Naive thymus-derived CD8-positive, alpha-beta T cell (primary cell): ENCODE measurements at places on chromosomes 5 and 9. TPM values are rescaled to one million over a fixed set of nuclear protein-coding genes. Genes with fewer than 3 reads are reported as not detected.
A peak's percentile ranks its signal among the peaks of the same experiment; 100 is the strongest.

The PCDHB15 gene
- not detected for total RNA-seq

GRCh38 chr9:75378036-75378435 is 289.7 kb downstream of the OSTF1 start:
- DNase-seq: no peak

DNA sequence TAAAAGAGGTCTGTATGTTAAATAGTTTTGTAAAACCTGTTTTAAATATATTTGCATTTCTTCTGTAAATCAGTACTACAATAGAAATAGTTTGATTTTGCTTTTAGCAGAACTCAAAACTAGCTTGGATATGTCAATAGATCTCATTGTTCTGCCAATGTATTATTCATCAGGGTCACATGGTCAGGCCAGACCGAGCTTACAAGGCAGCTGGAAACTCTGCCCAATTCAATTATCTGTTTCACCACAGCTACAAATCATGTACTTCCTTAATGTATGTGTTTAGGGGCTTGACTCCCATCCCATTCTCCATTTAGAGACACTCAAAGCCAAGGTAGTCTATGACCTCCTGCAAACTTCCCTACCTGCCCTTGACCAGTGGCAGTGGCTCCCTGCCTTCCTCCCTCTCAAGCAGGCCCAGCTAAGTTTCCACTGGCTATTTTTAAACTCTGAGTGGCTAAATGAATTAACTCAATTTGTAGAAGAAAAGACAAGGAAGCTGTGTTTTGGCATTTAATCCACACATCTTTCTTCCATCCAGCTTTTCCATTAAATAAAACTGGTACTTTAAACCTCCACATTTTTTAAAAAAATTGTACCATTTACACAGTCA is 46.4 kb upstream of the SELENOP start:
- no peak for DNase-seq

The SAXO1 gene
- 0.38 TPM for total RNA-seq

- DNase-seq: no peak
These were observed 37.0 kb upstream of the PSD2 start for GRCh38 chr5:139758510-139759075.

The NFIB gene
- total RNA-seq: not detected

The MAMDC2 gene
- total RNA-seq: not detected

DNA sequence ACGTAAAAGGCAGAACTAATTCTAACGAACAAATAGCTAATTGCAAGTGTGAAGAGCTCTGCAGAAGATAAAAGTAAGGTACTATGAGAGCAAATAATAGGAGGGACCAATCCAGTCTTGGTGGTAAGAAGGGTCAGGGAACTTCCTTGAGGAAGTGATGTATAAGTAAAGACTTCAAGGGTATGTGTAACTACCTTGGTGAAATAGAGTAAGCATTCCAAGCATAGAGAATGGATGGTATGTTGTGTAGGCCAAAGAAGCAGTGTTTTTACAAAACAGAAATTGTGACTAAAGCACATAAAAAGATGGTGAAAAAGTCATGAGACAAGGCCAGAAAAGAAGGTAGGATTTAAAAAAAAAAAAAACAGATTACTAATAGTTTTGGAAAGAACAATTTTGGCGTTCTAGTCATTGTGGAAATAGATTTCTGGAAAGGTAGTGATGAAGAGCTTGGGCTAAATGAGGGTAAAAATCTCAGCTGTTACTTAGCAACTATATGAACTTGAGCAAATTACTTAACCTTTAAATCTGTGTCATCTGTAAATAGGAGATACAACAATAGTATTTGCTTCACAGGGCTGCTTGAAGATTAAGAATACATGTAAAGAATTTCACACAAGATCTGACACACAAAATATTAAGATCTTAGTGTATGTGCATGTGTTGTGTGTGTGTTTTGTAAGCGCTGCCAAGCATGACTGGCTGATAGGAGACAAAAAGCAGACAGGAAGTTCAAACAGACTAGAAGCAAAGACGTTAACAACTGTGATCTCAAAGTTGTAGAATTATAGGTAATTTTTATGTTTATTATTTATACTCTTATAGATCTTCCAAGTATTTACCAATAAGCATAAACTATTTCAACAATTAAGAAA is 73.5 kb downstream of the NR6A1 start:
- DNase-seq: no peak

- DNase-seq: no peak
These were observed 143.4 kb upstream of the IER5L start for GRCh38 chr9:129321286-129322021.

- DNase-seq: peak; percentile 41
These were observed 5.6 kb upstream of the PURA start for GRCh38 chr5:140108093-140109017.

The BSPRY gene
- 0.36 TPM for total RNA-seq

DNA sequence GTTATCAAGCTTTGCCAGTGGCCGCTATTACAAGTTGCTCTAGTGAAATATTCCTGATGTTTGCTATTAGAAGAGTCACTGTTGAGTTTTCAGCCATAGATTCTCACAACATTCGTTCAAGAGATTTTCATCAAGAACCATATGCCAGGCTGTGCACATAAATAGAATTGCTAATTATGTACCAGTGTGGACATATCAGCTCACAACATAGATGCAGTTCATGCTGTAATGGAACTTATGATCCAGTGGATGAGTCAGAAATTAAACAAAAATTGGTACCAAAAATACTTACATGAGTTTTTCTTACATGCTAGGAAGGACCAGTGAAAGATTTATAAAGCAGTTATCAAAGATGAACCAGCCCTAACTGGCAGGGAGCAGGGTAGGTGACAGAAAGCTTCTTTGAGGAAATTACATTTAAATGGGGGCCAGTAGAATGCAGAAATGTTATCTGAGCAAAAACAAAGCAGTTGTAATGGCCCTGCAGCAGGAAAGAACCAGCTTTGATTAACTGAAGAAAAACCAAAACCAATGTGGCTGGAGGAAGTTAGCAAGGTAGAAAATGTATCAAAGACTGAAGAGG is 404.2 kb downstream of the DNAH5 start:
- DNase-seq: no peak

DNA sequence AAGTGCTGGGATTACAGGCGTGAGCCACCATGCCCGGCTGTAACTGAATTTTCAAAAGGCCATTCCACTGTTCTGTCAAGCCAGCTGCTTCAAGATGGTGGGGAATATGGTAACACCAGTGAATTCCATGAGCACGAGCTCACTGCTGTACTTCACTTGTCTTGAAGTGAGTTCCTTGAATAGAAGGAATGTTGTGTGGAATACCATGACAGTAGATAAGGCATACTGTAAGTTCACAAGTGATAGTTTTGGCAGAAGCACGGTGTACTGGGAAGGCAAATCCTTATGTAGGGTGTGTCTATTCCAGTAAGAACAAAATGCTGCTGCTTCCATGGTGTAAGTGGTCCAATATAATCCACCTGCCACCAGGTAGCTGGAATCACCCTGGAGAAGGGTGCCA is 6.6 kb upstream of the PRXL2C start:
- DNase-seq: no peak

DNA sequence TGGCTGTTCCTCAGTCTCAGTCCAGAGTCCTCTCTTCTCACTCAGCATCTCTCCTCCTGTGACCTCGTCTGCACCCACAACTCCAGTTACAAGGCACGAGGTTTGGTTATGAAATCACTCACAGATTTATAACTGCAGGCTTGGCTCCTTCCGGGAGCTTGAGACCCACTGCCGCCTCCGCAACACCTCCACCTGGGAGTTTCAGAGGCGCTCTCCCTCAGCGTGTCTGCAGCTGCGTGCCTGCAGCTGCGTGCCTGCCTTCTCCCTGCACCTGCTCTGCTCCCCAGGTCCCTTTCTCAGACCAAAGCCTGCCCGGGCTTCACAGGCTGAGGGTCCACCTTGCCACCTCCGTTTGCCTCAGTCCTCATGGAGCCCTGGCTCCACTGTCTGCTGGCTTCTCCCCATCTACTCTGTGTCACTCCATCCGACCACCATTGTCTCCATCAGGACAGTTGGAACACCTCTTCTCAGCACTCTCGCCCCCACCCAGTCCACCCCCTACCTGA is 51.5 kb downstream of the HRH2 start:
- no peak for DNase-seq

GRCh38 chr5:73564675-73565074 is 764 bp downstream of the ANKRA2 start:
- peak; percentile 2 for DNase-seq

DNA sequence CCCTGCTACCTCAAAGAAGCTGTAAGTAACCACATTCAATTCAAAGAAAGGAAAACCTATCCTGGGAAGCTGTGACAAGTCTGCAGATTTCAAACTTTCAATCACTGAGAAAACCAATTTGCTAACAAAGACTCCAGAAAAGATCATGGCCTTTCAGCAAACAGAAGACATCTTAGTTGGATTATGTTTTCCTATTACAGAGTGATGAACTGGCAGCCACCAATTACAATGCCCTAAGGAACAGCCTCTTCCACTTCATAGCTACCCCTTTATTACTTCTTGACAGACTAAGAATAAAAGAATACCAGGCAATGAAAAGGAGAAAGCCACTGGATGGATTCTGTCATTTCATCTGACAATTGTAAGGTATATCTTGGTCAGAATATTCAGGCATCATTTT is 128.2 kb upstream of the RASEF start:
- DNase-seq: no peak

DNA sequence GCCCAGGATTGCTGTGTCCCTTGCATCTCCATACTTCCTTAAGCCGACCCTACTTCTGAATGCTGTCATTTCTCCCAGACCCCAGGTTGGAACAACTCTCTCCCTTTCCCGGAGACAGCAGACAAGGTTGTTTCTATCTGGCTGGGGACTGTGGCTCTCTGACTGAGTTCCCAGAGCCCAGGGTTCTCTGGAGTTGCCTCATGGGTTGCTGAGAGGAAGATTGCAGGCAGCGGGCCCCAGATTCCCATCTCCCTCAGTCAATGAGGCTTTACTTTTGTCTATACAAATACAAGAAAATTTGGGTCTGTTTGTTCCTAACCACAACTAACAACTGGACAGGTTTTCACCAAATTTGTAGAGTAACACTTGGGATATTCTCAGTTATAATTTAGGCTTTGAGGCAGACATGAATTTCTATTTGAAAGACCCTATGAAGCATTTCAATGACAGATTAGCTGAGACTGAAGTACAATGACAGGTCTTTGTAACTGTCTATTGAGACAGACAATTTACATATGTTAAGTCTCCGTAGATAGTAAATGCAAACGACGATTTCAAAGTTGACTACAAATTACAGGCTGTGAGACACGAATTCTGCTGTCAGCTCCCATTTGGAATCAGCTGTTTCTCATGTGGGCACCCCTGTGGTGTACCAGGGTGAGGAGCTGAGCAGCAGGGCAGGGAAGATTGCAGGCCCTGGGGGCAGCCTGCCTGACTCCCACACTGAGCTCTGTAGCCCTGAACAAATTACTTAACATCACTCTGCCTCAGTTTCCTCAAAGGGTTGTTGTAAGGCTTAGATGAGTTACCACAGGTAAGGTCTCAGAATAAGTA is 107.5 kb downstream of the ATP10B start:
- DNase-seq: no peak

DNA sequence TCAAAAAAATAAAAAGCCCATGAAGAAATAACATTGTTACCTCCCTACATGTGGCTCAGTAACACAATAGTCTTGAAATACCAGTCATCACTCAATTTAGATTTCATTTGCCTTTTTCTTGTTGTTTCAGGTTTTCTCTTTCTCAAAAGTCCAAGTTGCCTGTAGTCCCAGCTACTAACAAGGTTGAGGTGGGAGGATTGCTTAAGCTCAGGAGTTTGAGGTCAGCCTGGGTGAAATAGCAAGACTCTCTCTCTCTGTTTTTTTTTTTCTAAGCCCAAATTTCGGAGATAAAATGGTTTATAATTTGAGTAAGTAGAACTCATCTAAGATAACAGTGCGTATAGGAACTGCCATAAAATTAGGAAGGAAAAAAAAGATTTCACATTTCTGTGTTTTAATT is 17.5 kb upstream of the NDUFS4 start:
- DNase-seq: no peak

- no peak for DNase-seq
These were observed 3.7 kb downstream of the SEMA4D start for GRCh38 chr9:89494199-89494598.

DNA sequence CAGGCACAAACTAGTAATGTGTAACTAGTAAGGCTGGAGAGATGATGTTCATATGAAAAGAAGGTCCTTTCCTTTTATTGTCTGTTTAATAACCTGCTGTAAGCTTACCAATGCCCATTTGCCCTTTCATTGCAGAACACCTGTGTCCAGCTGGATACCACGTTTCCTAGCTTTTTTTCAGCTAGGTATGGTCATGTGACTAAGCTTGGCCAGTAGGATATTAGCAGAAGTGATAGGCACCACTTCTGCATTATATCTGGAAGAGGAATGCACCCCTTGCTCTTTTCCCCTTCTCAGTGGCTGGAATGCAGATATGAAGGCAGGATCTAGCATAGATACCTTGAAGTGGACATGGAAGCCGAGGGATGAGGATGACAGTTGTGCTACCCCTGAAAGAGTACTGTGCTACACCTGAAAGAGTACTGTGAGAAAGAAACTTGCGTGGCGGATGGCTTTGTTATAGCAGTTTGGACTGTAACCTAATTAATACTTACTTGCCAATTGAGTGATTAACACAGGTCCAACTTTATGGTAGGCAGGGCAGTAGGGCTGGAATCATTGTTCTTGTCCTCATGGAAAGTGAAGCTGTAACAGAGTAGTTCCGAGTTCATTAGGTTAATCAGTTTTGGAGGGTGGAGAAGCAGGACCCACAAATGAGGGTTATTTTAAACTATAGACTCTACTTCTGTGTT is 6.8 kb downstream of the SMIM32 start:
- no peak for DNase-seq

- no peak for DNase-seq
These were observed 62.5 kb upstream of the DNAH5 start for GRCh38 chr5:14006823-14007520.

The IQGAP2 gene
- total RNA-seq: 66.7 TPM

GRCh38 chr5:75524071-75524470 is 12.4 kb downstream of the POLK start:
- no peak for DNase-seq

- no peak for DNase-seq
These were observed 942.4 kb downstream of the CDH12 start for GRCh38 chr5:21910731-21911130.

The MYOZ3 gene
- total RNA-seq: not detected

The C5orf63 gene
- total RNA-seq: 23.7 TPM

The SPATA31E1 gene
- not detected for total RNA-seq

- DNase-seq: no peak
These were observed 35.5 kb upstream of the ISL1 start for GRCh38 chr5:51347704-51348103.

DNA sequence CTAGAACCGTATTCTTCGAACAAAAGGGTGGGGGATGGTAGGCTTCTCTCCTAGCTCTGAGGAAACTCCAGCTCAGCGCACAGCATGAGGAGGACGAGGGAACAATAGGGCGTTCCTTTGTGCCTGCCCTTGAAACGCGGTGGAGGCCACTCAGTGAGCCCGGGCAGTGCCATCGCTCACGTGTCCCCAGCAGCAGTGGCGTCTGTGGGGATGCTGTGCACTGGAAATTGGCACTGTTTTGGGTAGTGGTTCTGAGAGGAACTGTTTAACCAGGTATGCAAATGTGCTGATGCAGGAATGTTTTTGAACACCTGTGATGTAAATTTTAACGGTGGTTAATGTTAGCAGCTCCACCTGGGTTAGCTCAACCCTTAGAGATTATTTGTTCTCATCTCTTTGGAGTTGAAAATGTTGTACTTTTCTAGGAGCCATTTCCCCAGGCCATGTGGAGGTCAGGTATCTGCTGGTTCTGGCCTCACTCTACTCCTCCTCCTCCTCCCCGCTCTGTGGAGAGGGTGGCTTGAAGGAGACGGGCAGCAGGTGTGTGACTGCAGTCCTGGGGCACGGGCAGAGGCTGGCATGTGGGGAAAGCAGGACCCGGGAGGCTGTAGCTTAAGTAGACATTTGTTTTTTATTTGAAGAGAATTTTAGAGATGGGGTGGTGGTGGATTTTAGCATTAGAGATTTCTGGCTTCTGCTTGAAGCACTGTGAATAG is 48.3 kb downstream of the EHMT1 start:
- no peak for DNase-seq

The CYLC2 gene
- not detected for total RNA-seq
